ENCODE measurements at places on chromosomes 2 and 18. TPM values are rescaled to one million over a fixed set of nuclear protein-coding genes. Genes with fewer than 3 reads are reported as not detected.

The TFCP2L1 gene
- 0.12 TPM for polyA plus RNA-seq

- DNase-seq = peak; percentile 67
These were observed 2.5 kb downstream of the CRIM1 start for GRCh38 chr2:36357847-36358659.

DNA sequence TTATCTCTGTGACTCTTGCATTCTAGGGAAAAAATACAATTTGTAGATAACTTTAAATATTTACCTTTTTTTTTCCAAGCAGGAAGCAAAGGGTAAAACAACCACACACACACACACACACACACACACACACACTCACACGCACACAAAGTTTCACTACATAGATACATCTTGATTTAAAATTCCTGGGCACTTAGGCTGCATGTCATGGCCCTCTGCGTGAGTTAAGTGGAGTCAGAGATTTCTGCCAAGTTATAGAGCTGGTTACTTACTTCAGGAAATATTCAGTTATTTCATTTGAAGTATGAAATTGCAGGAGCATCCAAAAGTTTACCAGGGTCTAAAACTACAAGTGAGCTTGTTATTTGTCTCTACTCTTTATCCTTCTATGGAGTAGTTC, 612.0 kb downstream of the IRS1 start:
- no peak for DNase-seq

DNA sequence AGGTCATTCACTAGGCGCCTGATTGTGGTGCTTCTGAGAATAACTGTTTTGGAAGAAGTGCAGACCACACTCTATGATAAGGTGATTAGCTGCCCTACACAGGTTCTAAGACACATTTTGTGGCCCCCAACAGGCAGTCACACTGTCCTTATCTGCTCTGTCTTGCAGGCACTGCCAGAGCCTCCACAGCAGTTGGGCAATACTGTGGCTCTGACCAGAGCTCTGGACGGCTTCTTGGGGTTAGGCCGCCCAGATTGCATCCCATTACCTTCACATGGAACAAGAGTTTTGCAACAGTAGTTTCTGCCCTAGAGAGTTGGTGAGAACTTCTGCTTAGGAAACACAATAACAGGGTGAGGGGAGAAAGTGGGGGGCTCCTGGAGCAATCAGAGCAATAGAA, 22.7 kb downstream of the RUFY4 start:
- DNase-seq = no peak
